Stromal cell of bone marrow (primary cell): ENCODE measurements at places on chromosomes 2 and 18.
A peak's percentile ranks its signal among the peaks of the same experiment; 100 is the strongest.

DNA sequence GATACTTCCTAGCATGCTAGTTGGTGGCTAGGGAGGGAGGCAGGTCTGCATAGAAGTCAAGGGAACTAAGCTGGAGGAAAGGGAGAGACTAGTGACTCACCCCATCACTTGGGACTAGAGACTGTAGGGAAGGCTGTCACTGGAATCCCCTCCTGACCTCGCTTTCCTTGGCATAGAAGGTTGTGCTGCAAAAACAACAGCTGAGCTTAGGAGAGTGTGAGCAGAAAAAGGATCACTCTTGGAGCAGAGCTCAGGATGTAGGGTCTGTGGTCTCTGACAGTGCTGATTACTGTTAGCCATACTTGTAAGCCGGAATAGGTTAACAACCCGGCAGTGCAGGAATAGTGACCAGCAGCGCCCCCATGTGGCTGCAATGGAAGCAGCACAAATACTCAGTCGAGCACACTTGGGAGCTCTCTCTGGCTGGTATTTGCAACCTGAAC, 66.9 kb upstream of the SMAD2 start:
- no peak for DNase-seq

GRCh38 chr18:67239826-67240225, 276.7 kb downstream of the DSEL start:
- no peak for DNase-seq

GRCh38 chr2:121288454-121289231, 3.6 kb upstream of the TFCP2L1 start:
- no peak for DNase-seq

DNA sequence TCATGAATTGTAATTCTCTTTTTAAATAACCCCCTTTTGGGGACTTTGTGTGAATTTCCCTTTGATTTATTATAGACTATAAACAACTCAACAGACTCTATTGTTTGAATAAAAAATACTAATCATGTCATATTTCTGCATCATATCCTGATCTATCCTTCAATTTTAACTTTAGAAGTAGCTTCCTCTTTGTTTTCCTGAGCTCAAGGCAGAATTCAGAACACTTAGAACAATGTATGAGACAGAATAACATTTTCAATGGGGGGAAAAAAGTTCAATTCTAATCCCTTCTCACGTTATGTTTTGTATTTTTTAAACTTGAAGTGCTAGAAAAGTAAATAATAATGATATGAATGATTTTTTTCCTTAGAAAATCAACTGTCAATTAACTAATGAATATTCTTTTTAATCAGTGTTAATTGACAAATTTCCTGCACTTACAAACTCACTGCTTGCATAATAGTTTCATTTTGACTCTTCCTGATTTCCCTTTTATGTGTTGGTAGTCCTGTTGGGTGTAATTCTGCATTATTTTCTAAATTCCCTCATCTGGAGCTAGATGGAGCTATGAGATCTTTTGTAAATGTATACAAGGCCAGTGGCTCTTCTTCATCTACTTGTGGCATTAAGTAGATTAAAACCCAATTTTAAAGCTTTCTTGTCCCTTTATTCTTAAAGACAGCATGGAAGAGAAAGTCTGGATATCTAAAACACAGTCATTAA, 326.1 kb downstream of the PARD3B start:
- DNase-seq, result peak; percentile 33

- DNase-seq, result no peak
Observed at GRCh38 chr2:128597121-128597762, 278.6 kb upstream of the HS6ST1 start.

GRCh38 chr2:38113981-38114708, 38.2 kb upstream of the CYP1B1 start:
- peak; percentile 70 for DNase-seq

- peak; percentile 38 for DNase-seq
Observed at GRCh38 chr2:54380670-54381069, 75.5 kb upstream of the SPTBN1 start.

DNA sequence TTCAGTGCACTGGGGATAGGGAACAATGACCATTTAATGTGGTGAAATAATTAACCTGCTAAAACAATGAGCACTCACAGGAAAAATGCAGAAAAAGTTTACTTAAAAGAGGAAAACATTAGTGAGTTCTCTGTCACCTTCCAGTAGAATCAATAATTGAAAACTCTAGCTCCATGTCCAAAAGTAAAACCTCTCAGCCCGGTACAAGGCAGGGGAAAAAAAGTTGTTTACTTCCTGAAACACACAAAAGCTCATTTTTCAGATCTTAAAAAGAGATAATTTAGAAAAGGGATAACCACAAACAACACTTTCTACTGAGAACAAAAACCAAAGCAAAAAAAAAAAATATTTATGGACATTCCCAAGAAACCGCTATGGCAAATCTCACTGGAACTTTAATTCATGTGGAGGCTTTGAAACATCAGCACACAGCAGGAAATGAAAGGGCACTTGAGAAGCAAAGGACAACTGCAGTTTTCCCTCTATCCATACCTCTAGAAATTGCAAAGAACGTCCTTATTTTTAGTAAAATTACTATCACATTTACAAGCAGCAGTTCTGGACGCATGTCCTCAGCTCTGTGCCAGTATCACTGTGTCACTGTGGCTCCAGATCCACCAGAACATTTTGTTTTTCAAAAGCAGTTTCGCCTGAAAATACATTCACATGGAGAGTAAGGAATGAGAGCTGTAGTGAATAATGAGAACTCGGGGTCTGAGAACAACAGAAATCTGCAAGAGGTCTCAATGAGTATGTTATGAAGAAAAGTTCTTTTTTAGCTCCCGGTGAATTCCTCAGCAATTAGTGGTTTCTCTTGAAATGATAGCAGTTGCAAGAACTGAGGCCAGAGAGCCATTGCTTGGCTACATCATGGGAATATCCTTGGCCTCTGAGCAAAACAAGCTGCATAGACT, 44.7 kb upstream of the DNAH7 start:
- no peak for DNase-seq
